ENCODE measurements at places on chromosomes 2 and 18. TPM values are rescaled to one million over a fixed set of nuclear protein-coding genes. Genes with fewer than 3 reads are reported as not detected.

Gene TP53I3
- total RNA-seq = 27.7 TPM

Gene AKAIN1
- total RNA-seq = not detected

Gene TSPYL6
- total RNA-seq = not detected

Gene VWC2L
- not detected for total RNA-seq

Gene STARD6
- not detected for total RNA-seq

Gene RBM45
- 15.7 TPM for total RNA-seq

Gene RSAD2
- total RNA-seq = 13.2 TPM

Gene IL1R1
- total RNA-seq = 144 TPM

Gene NEDD4L
- total RNA-seq = 52.0 TPM

Gene TCF7L1
- 15.2 TPM for total RNA-seq

Gene AGAP1
- 26.6 TPM for total RNA-seq

Gene ANKAR
- 21.7 TPM for total RNA-seq

Gene ATP6V1C2
- not detected for total RNA-seq

Gene IDH1
- total RNA-seq = 35.2 TPM

Gene ATL2
- 271 TPM for total RNA-seq

Gene COPS8
- 73.7 TPM for total RNA-seq

Gene KCNJ3
- 0.16 TPM for total RNA-seq

Gene GALR1
- 0.28 TPM for total RNA-seq

Gene ACADL
- total RNA-seq = 3.9 TPM

Gene TEX44
- not detected for total RNA-seq

Gene GPAT2
- total RNA-seq = 4.9 TPM

Gene SH3RF3
- 5.7 TPM for total RNA-seq

Gene ANKMY1
- total RNA-seq = 8.9 TPM

Gene ATF2
- 46.0 TPM for total RNA-seq

Gene CROCC2
- not detected for total RNA-seq

Gene MOGAT1
- total RNA-seq = not detected

Gene SP140
- not detected for total RNA-seq

Gene CHRNG
- total RNA-seq = not detected

Gene BBS5
- total RNA-seq = 8.9 TPM

Gene PLGLB1
- total RNA-seq = not detected

All from sigmoid colon (tissue), 7 donors.